ENCODE measurements at places on chromosomes 4 and X.

- DNase-seq: no peak
Observed at GRCh38 chr4:188691811-188692210, 552.6 kb downstream of the TRIML1 start.

DNA sequence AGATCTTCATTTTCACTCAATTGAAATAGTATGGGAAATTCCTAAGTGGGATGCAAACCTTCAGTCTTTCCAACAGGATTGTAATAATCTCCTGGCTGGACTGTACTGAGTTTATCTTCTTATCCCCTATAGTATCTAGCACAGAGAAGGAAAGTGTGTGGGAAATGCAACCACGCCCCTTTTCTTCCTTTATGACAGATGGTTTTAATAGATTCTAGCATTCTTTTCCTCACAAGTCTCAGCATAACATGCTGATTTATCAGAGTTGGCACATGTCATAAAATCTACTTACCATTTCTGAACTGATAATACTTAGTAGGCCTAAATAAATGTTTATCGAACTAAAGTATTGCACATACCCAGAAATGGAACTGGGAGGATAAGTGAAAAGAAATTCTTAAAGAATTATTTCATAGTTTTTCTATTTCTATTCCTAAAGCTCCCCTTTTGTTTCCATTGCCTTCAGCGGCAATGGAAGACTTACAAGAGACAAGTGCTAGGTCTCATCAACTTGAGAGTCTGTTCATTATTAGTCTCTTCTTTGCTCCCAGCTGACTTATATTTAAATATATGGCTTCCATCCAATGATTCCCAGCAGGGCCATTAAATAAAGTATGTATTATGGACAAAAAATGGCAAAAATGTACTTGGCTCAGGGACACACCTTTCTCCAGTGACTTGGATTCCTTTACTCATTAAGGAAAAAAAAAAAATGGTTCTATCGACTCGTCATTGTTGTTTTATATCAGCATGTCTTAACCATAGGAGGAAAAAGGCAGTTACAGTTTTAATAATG, 484.5 kb downstream of the IL1RAPL1 start:
- DNase-seq: peak; percentile 4

- DNase-seq: peak; percentile 85
Observed at GRCh38 chr4:176277162-176277904, 8.3 kb upstream of the ASB5 start.

- peak; percentile 30 for DNase-seq
Observed at GRCh38 chrX:112147206-112147605, 64.6 kb upstream of the TRPC5 start.

- DNase-seq: no peak
Observed at GRCh38 chrX:47683829-47684205, 24.8 kb upstream of the UXT start.

- DNase-seq: no peak
Observed at GRCh38 chr4:15144967-15145295, 142.7 kb downstream of the CPEB2 start.

- no peak for DNase-seq
Observed at GRCh38 chr4:40622913-40623312, 6.8 kb downstream of the RBM47 start.

DNA sequence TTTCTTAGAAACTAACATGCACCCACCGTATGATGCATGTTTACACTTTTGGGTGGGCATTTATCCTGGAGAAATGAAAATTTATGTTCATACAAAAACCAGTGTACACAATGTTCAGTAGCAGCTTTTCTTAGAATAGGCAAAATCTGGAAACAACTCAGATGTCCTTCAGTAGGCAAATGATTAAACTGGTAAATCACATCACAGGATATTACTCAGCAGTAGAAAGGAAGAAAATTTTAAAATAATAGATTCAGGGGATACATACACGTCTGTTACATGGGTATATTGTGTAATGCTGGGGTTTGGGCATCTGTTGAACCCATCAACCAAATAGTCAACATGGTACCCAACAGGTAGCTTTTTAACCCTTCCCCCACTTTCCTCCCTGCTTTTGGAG, 25.2 kb upstream of the HSPA4L start:
- DNase-seq: no peak

- no peak for DNase-seq
Observed at GRCh38 chr4:71558248-71558647, 219.4 kb downstream of the SLC4A4 start.

- no peak for DNase-seq
Observed at GRCh38 chr4:71259911-71260331, 78.9 kb upstream of the SLC4A4 start.

DNA sequence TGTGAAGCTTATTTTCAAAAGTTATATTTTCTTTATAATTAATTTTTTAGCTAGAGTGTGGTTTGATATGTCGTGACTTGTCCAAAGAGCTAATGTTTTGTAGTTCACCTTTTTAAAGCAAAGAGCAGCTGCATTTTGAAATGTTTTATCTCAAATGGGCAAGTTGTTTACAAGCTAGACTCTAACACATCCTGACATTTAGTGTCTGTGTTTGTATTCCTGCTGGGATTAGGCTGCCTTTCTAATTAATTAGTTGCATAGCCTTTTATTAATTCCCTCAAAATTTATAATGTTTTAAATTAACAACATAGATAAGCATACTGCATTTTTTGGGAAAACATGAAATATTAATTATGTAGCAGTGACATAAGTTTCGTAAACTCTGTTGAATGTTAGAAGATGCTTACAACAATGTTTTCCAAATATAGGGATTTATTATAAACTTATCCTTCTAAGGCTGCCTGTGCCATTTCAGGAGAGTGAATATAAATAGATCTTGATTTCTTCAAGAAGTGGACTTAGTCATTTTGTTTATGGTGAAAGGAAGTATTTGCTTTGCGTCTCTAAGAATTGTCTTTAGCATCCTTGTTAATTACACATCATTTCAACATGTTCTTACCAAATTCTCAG, 37.7 kb upstream of the NUDT6 start:
- DNase-seq: no peak

DNA sequence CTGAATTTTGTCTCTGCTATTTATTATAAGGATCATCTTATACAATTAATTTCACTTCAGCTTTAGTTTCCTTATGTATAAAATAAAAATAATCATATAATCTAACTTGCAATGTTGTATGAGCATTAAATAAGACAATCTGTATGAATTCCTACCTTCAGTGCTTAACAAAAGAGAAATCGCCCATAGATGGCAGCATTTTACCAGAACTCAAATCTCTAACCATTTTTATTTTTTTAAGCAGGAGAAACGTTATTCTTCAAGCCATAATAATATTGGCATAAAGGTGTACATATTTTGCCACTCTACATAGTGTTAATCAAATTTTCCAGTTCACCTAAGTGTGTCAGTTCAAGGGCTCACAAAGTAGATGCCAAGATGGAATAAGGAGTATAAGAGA, 78.8 kb downstream of the TMEM47 start:
- DNase-seq: peak; percentile 14

- no peak for DNase-seq
Observed at GRCh38 chrX:1434871-1435240, 17.9 kb downstream of the ASMTL start.

GRCh38 chr4:7429601-7430078, 5.1 kb downstream of the PSAPL1 start:
- DNase-seq: no peak

DNA sequence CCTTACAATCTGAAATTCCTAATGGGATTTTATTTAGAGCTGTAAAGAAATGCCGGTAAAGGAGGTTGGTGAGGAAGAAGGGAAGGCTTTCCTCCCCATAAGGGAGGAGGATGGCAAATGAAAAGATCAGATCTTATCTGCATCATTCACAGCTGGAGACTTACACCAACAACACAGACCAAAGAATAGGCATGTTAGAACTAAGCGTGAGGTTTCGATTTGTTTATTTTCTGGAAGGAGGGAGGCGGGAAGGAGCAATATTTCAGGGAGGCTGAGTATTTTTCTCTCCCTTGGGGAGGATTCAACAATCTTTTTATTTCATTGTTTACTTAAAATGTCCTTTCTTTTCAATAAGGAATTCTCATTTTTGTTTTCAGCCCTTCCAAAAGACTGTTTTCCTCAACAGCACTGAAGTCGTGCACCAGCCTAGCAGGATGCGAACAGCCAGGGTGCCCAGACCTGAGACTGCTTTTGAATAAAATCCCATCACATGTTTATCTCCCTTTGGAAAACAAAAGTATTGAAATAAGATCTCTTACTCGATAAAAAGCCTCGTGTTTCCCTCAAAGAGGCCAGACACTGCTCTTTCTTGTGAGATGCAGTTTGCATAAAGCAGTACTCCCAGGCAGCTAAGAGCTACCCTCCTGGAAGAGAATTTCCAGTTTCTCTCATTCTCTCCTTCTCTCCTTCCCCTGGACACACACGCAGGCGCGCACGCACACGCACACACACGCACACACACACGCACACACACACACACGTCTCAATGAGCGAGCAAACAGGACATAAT, 236.1 kb downstream of the MGST2 start:
- peak; percentile 49 for DNase-seq

DNA sequence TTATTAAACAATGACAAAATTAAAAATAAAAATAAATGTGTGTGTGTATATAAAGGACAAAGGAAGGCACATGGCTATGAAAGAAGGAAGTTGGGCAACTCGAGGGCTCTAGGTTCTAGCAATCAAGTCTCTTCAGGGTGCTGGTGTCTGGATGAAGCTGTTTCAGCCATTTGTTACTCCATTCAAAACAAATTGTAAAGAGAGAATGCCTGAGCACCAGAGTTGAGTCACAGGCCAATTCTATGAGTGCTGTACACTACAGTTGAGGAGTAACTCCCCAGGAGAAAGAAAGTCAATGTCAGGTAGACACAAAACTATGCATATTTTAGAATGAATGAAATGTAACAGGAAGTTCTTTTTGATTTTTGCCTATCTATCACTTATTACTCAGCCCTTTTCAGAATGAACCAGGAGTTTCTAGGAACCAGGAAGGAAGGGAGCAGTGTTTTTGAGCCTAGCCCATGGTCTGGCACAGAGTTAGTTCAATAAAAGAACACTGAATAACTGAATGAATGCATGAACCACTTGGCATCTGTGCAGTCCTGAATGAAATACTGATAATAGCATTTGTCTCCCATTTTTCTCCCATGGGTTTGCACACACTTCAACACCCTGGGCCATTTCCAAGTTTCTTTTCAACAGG, 151.7 kb upstream of the CPEB2 start:
- no peak for DNase-seq

DNA sequence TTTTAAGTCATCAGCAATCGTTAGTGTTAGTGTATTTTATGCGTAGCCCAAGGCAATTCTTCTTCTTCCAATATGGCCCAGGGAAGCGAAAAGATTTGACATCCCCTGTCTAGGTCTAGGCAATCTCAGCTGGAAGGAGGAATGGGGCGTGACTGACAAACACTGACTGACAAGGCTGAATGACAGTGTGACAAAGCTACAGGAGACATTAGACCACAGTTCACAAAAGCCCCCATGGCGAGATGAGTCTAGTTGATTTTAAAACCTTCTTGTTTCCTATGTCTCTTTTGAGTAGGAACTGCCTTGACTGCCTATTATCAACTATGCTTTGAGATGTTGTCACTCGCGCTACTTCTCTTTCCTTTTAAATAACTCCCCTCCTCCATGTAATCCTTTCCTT, 42.3 kb downstream of the QRFPR start:
- DNase-seq: no peak

- peak; percentile 10 for DNase-seq
Observed at GRCh38 chr4:113682730-113683537, 78.6 kb downstream of the CAMK2D start.

- DNase-seq: no peak
Observed at GRCh38 chrX:19440713-19441112, 74.6 kb downstream of the MAP3K15 start.

DNA sequence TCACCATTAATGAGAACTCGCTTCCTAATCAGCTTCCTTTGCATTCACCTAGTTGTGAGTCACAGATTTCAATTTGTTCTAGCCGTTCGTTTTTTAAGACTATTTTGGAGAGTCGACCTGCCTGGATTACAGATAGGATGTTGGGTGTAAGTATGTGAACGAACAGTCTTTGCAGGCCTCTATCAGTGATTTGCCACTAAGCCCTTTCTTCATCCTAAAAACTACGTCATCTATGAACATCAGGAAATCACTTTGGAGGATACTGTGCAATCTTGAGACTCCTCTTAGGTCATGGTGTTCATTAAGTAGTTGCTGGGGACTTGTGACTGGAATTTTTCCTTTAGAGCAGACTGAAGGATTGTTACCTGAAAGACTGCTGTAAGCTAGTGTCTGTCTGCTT, 1.1 kb downstream of the POLA1 start:
- DNase-seq: no peak

DNA sequence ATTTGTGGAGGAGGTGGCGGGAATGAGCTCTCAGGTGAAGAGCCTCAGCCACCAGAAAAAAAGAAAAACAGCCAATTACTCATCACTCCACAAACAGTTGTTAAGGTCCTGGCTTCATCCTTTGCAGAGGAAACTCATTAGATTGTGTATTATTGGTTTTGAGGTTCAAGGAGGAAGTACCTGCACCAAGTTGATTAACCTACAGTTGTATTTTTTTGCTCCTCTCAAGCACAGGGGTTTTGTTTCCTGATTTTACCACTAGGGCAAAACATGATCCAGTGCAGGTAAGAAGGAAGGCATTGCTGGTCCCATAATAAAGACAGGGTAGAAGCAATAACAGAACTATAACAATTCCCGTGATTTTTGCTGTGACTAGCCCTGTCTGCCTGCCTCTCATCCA, 84.0 kb upstream of the QRFPR start:
- DNase-seq: no peak

GRCh38 chrX:2237976-2238375, 262.8 kb downstream of the DHRSX start:
- no peak for DNase-seq

GRCh38 chrX:28610746-28611145, 23.5 kb downstream of the IL1RAPL1 start:
- no peak for DNase-seq

GRCh38 chr4:154064244-154064643, 275.4 kb upstream of the SFRP2 start:
- DNase-seq: no peak

DNA sequence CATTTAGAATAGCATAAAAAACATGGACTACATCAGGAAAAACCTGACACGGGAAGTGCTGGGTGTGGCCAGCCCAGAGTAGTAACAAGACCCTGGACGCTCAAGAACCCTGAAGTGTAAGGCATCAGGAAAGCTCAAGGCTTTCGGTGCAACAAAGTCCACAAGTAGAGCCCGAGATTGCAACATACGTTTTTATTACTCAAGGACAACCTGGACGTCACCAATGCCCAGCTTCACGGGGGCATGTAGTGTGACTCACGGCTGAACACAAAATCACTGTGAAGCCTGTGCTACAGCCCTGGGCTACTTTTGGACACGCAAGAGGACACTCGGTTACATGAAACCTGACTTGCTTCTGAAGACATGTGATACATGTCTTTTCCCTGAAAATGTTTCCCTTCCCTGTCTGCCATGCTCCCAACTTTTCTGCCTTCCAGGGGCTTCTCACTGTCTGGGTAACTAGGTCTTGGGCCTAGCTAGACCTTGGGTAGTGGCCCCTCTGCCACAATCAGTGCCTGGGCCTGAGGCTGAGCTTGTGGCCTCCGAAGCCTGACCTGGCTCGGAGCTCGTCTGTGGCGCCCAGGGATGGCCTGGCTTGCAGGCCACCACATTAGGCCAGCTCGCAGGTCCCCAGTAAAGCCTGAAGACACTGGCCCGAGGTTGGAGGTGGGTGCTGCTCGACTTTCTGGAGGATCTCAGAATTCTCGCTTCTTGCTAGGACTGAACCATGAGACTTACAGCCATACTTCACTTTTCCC, 9.2 kb downstream of the IRAK1 start:
- DNase-seq: no peak

GRCh38 chr4:150826306-150826705, 188.8 kb downstream of the LRBA start:
- DNase-seq: no peak

- DNase-seq: peak; percentile 77
Observed at GRCh38 chr4:13918110-13918509, 290.6 kb upstream of the BOD1L1 start.

GRCh38 chr4:152704788-152705187, 25.0 kb upstream of the TMEM154 start:
- no peak for DNase-seq

All from AG20443 (cell line).